ENCODE measurements at places on chromosomes 7 and 10.

DNA sequence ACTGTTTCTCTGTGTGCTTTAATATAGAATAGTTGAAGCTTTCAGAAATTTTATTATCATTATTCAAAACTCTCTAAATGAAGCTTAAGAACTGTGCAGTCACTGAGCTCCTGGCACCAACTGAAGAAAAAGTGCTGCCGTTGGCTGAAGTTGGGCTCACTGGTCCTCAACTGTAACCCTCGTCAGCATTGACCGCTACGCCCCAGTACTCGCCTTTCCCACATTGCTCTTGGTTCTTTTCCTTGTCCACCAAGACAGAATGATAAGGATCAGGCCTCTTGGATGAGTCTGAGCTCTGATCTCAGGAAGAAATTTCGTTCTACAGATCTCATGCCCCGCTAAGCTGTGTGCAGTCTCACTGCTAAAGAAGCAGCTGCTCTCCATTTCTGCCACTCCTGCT, 7.9 kb upstream of the TAF3 start:
- DNase-seq: no peak

- DNase-seq: no peak
Measured at GRCh38 chr7:5348134-5349004, 65.6 kb downstream of the SLC29A4 start.

- no peak for DNase-seq
Measured at GRCh38 chr10:4588824-4589223, 237.2 kb upstream of the AKR1E2 start.

GRCh38 chr10:70621503-70622078, 19.1 kb upstream of the PRF1 start:
- no peak for DNase-seq

DNA sequence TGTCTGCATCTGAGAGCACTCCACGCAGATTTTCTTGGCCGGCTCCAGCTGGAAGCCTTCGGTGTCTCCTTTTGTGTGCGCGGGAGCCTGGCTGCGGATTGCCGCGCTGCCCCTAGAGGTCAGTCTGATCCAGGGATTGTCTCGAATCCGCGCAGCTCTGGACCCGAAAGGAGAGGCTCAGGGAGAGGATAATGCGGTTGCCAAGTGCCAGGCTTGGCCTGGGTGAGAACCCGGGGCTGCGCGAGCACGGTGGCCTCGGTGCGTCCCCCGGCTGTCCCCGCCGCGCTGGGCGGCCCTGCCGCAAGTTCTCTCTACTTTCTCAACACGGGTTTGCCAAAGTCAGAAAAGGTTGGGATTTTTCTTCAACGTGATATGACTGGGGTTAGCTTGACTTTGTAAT, 140.9 kb downstream of the ADCYAP1R1 start:
- DNase-seq: no peak

GRCh38 chr7:82701949-82702348, 258.4 kb upstream of the CACNA2D1 start:
- DNase-seq: no peak

- no peak for DNase-seq
Measured at GRCh38 chr10:113313722-113314121, 239.1 kb upstream of the HABP2 start.

DNA sequence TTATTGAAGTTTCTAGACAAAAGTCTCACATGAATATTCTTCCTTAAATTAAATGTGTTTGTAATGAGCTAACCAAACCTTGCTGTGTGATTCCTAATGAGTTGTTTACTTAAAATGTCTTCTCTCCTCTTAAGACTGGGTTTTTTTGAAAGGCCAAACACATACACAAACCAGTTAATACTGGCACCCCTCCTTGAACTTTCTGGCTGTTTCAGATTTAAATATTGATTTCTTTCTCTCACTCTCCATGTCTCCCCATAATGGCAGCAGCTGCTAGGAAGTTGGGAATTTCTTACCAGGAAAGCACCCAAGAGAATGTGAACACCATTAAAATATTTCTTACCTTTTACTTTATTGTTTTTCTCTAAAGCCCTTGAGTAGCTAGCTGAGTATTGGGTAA, 11.4 kb upstream of the PTN start:
- no peak for DNase-seq

DNA sequence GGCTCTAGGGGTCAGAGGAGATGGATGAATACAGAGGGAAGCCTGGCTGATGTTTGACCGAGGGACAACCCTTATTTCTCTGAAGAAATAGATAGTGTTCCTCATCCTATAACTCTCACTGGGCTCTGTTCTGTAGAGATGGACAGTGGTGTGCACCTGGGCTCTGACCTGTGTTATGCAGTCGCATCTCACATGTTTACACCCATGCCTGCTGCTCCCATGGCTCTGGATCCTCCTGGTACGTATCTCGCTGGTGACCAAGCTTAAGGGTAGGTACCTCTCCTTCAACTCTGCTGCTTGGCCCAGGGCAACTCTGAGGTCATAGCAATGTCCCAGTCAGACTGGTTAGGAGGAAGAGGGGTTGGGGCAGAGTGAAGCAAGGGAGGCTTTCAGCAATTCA, 42.8 kb downstream of the ADRA2A start:
- DNase-seq: no peak

DNA sequence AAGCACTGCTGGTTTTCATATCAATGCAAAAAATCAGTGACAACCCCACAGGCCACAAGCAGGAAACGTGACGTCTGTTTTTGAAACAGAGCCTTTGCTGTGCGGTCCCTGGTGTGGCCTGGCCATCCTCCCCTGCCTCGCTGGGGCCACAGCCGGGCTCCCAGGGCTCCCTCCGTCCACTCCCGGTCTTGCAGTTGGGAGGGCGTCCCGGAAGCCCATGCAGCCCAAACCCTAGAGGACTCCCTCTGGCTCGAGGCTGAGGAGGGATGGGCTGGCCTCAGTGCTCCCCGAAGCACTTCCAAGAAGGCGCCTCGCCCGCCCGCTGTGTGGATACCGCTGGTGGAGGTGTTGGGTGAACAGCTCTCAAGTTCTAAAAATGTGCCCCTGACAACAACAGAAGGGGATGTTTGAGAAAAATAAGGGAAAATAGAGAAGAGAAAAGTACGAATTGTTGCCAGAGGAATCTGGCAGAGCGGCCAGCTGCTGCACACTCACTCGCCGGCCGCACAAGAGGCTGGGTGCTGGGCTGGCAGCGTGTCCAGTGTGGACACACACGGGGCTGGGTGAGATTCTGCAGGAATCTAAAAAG, 73.5 kb downstream of the ZRANB1 start:
- peak; percentile 16 for DNase-seq

GRCh38 chr7:68936471-68937035, 661.7 kb upstream of the AUTS2 start:
- no peak for DNase-seq

- DNase-seq: peak; percentile 51
Measured at GRCh38 chr7:95501261-95501832, 15.6 kb downstream of the ASB4 start.

DNA sequence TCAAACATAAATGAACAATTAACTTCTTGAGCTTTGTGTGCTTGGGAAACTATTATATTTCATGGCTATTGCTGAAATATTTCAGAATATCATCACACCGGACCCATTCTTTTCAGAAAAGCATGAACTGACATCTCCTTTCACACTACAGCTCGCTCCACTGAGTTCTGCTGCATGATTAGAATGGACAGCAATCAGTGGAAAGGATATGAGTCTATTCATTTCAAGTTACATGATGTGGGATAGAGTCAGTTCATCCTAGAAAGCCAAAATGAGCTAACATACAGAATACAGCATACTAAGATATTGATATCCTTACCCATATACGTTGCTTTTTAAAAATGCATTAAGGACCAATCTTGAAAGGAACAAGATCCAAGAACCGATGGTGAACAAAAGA, 1.1 kb upstream of the FAM53B start:
- no peak for DNase-seq

DNA sequence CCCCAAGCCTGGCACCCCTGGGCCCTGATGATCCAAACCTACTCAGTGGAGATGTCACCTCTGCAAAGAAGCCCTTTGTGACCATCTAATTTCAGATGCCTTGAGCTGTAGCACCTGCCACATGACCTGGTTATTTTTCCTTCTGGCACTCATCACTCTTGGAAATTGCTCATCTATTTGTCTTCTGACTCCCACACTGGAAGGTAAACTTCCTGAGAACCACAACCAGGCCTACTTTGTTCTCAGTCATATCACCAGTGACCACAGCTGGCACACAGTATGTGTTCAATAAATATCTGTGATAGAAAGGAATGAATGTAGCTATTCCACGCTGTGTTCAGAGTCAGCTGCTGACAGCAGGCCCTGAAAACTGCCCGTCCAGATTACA, 97.1 kb downstream of the SH3PXD2A start:
- no peak for DNase-seq

DNA sequence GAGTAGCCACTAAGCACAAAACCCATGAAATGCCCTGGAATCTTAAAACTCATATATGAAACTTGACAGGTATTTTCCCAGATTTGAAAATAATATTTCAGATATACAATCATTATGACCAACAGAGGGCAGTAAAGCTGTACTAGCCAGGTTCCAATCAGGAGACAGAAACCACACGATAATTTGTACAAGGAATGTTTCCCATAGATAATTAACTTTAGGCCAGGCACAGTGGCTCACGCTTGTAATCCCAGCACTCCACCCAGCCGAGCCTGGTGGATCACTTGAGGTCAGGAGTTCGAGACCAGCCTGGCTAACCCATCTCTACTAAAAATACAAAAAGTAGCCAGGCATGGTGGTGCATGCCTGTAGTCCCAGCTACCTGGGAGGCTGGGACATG, 31.0 kb upstream of the NUB1 start:
- DNase-seq: no peak

- DNase-seq: no peak
Measured at GRCh38 chr7:140624392-140625191, 16.0 kb downstream of the DENND2A start.

DNA sequence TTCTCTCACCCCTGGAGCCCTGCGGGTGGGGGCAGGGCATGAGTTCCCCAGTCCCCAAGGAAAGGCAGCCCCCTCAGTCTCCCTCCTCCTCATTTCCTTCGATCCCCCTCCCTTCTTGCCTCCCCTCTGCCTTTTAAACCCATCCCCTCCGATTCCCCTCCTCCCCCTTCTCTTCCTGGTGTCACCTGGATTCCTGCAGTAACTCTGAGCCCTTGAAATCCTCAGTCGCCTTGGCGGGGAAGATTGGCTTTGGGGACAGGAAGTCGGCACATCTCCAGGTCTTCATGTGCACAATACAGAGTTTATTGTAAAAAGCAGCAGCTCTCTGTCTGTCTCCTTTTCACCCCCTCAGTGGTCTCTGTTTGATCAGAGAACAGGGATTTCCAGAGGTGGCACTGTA, 1.3 kb upstream of the MUC12 start:
- DNase-seq: no peak

- no peak for DNase-seq
Measured at GRCh38 chr10:71878327-71879034, 27.4 kb upstream of the PSAP start.

- DNase-seq: peak; percentile 17
Measured at GRCh38 chr7:121329191-121330052, 622 bp downstream of the WNT16 start.

GRCh38 chr7:50554431-50555322, 10.5 kb downstream of the DDC start:
- no peak for DNase-seq

GRCh38 chr7:95303013-95303905, 21.1 kb downstream of the PON1 start:
- no peak for DNase-seq

GRCh38 chr10:100004805-100005510, 4.8 kb downstream of the DNMBP start:
- DNase-seq: no peak

DNA sequence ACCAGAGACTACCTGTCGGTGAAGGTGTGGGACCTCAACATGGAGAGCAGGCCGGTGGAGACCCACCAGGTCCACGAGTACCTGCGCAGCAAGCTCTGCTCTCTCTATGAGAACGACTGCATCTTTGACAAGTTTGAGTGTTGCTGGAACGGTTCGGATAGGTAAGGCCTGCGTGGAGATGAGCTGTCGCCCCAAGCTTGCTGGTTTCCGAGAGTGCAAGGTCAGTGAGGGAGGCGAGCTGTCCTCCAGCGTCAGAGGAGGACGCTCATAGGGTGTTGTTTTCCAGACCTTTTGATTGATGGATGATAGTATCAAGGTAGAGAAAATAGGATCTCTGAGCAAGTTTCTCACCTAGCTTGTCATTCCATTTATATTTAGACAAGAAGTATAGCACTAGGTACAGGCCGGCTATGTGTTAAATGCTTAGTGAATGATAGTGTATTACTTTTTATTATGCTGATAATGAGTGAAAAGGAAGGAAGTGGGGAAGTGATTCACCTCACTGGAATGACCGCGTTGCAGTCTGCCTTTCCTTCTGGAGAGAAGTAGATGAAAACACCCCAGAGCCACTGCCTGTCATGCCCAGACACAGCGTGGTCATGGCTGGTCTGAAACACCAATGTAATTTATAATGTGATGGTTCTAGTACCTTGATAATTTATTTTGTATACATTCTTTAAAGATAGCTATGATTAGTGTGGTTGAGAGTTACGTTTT, 33.9 kb downstream of the BNIP3 start:
- DNase-seq: no peak

DNA sequence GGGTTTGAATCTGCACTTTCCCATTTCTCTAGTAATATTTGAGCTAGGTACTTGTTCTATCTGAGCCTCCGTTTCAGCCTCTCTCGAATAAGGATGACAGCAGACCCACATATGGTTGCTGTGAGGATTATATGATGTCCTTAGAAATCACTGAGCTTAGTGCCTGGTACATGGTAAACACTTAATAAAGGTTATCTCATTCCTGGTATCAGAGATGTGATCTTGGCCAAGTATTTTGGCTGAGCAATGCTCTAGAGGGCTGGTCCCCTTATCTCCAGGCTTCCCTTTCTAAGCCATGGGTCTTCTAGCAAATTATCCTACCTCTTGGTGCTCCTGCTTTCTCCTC, 407 bp upstream of the MKRN1 start:
- DNase-seq: no peak

DNA sequence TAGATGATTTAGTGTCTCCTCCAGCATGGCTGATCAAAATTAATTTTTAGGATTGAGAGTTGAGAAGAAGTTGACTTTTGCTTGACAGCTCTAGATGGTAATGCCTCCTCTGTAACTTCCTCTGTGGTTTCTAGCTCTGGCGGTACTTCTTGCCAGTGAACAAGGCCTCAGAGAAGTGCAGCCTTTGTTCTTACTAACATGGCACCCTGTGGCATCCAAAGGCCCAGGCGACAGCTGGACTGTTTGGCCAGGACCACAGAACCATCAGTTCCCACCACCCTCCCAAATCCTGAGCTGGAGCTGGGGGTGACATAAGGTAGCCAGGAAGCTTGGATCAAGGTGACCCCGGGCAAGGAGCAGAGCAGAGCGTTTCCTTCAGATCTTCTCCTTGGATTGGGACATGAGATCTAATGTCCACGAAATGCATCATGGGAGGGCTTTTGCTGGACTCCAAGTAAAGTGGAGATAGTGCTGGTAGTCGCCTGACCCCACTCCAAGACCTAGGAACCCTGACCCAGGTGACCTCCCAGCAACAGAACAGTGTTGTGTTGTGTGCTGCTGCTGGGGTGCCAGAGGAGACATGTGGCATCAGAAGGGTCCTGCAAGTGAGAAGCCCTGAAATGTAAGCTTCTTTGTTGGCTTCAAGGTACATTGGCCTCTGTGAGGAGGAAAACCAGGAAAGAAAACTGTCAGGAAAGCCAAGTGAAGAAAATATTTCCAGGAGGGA, 41.8 kb downstream of the APBB1IP start:
- DNase-seq: peak; percentile 37

- peak; percentile 33 for DNase-seq
Measured at GRCh38 chr7:97006055-97006815, 882 bp downstream of the DLX6 start.

- no peak for DNase-seq
Measured at GRCh38 chr10:97043563-97043855, 142.2 kb downstream of the SLIT1 start.

Measured in T-helper 2 cell treated with Interferon-gamma antibody and Interleukin-4, amounts not matched to agents 5 μg/mL and 100 μg/mL, for 36 hours (primary cell).